ENCODE measurements at places on chromosomes 1 and 21. TPM values are rescaled to one million over a fixed set of nuclear protein-coding genes. Genes with fewer than 3 reads are reported as not detected.

DNA sequence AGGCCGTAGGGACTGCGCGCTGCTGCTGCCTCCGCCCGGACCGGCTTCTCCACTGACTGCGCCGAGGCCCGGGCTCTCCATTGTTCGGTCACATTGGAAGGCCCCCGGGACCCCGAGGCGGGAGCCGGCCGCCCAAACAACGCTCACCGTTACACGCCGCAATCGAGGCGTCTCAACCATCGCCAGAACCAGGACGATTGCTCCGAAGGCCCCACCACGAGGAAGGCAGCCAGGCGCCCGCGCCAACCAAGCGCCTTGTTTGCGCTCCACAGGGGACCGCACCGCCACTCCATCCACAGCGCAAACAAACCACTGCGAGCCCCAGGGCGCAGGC, 595 bp downstream of the GLUL start:
- peaks cover 28% of the 10 kb centered on the region for H3K36me3 ChIP-seq
- H3K4me3 ChIP-seq: peak overlapping the region; percentile 71
- peak overlapping the region; percentile 94 for H3K27ac ChIP-seq
- H3K4me1 ChIP-seq: peaks cover 16% of the 10 kb centered on the region
- no peak for DNase-seq
- no peaks in the 10 kb centered on the region for H3K27me3 ChIP-seq

DNA sequence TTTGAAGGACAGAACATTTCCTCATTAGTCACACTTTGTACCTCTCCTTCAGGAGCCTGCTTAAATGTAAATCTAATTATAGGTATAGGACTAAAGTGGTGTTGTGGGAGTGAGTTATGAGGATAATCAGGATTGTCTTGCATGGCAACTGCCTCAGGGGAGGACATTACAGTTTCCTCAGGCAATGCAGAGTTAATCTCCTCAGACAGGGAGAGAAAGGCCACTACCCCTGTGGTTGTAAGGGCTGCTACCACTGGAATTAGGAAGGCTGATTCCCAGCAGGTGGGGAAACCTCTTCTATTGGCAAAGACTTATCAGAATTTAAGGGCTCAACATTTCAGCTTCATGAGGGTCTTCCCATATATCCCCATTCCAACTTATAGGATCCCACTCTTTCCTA, 286.8 kb upstream of the PBX1 start:
- no peak overlapping the region for H3K27ac ChIP-seq
- no peaks in the 10 kb centered on the region for H3K27me3 ChIP-seq
- no peaks in the 10 kb centered on the region for H3K36me3 ChIP-seq
- no peak overlapping the region for H3K4me3 ChIP-seq
- DNase-seq: no peak

Gene FAM167B
- total RNA-seq: 0.42 TPM

Gene KIF14
- 21.8 TPM for total RNA-seq

GRCh38 chr1:4931486-4931885, 277.1 kb downstream of the AJAP1 start:
- DNase-seq: no peak
- H3K27ac ChIP-seq: no peak overlapping the region
- no peaks in the 10 kb centered on the region for H3K4me1 ChIP-seq
- H3K27me3 ChIP-seq: no peaks in the 10 kb centered on the region
- H3K4me3 ChIP-seq: no peak overlapping the region

- DNase-seq: no peak
- H3K4me1 ChIP-seq: peaks cover 11% of the 10 kb centered on the region
- H3K36me3 ChIP-seq: no peaks in the 10 kb centered on the region
- no peak overlapping the region for H3K4me3 ChIP-seq
- no peak overlapping the region for H3K27ac ChIP-seq
- H3K27me3 ChIP-seq: no peaks in the 10 kb centered on the region
Measured at GRCh38 chr1:31694069-31694963, 9.5 kb downstream of the COL16A1 start.

DNA sequence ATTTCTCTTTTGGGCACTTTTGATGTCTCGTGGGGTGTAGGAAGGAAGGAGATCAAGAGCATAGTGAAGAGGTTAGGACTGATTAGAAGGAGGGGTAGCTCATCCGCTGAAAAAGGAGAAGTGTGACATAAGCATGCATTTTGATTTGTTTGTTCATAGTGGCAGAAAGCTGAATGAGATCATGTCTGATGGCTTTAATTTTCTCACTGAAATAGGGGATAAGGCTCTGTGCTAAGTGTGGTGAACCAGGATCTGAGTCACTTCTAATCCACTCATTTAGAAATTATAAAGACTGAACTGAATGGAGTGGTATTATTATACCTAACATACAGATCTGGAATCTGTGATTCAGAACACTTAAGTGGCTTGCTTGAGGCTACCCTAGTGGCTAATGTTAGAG, 344.5 kb downstream of the PDE4B start:
- H3K4me1 ChIP-seq: no peaks in the 10 kb centered on the region
- no peak overlapping the region for H3K27ac ChIP-seq
- no peaks in the 10 kb centered on the region for H3K36me3 ChIP-seq
- H3K27me3 ChIP-seq: no peaks in the 10 kb centered on the region

DNA sequence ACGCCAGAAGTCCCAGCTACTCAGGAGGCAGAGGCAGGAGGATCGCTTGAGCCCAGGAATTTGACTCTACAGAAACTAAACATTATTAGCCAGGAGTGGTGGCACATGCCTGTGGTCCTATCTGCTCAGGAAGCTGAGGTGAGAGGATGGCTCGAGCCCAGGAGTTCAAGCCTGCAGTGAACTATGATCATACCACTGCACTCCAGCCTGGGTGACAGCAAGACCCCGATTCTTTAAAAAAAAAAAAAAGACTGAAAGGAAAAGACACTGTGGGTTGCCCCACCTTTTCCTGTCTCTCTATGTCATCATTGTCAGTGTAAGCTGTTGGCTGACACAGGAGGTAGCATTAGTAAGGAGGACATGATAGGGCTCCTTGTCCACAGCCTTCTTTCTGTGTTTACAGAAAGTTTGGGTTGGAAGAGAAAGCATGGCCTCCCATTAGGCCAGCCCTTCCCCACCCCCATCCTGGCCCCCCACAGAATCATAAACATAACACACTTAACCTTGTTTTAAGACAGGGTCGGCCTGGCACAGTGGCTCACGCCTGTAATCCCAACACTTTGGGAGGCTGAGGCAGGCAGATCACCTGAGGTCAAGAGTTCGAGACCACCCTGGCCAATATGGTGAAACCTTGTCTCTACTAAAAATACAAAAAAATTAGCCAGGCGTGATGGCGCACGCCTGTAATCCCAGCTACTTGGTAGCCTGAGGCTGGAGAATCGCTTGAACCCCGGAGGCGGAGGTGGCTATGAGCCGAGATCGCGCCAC, 20.6 kb upstream of the RCAN3 start:
- no peak overlapping the region for H3K4me3 ChIP-seq
- no peak for DNase-seq

- H3K4me1 ChIP-seq: peaks cover 13% of the 10 kb centered on the region
- no peaks in the 10 kb centered on the region for H3K27me3 ChIP-seq
- H3K4me3 ChIP-seq: no peak overlapping the region
- H3K27ac ChIP-seq: no peak overlapping the region
- DNase-seq: no peak
Measured at GRCh38 chr1:24972221-24972914, 42.3 kb upstream of the RUNX3 start.

GRCh38 chr1:194367121-194367520, 1180.7 kb upstream of the B3GALT2 start:
- DNase-seq: no peak
- no peak overlapping the region for H3K27ac ChIP-seq
- no peaks in the 10 kb centered on the region for H3K27me3 ChIP-seq
- no peak overlapping the region for H3K4me3 ChIP-seq
- no peaks in the 10 kb centered on the region for H3K4me1 ChIP-seq

- H3K4me3 ChIP-seq: no peak overlapping the region
- peaks cover 43% of the 10 kb centered on the region for H3K4me1 ChIP-seq
- no peak for DNase-seq
Measured at GRCh38 chr1:1971688-1972087, 31.9 kb downstream of the CFAP74 start.

- H3K36me3 ChIP-seq: no peaks in the 10 kb centered on the region
- H3K4me1 ChIP-seq: peaks cover 40% of the 10 kb centered on the region
- DNase-seq: no peak
- no peak overlapping the region for H3K4me3 ChIP-seq
Measured at GRCh38 chr1:162416215-162416614, 4.3 kb upstream of the SH2D1B start.

Gene TNFRSF18
- total RNA-seq: 56.2 TPM

Gene CYP4A11
- not detected for total RNA-seq

Gene PRRX1
- total RNA-seq: 0.37 TPM

Gene SYNC
- total RNA-seq: 1.3 TPM

DNA sequence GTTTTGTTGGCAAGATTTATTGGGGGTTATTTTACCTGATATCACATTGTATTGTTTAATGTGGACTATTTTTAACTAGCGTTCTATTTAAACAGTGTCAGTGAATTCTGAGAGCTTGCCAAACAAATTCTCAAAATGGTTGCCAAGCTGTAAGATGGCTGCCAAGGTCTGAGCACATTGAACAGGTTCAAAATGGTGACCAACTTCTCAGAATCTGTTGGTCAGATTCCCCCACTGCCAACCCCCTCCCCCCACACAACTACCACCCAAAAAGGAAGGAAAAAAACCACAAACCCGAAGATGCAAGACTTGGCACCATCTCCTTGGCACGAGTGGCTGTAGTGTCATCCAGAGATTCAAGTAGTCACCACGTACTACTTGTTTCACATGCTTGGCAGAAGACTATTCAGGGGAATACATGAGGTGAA, 159.1 kb downstream of the NFIA start:
- H3K27ac ChIP-seq: no peak overlapping the region
- no peaks in the 10 kb centered on the region for H3K36me3 ChIP-seq
- no peak overlapping the region for H3K4me3 ChIP-seq
- DNase-seq: no peak

GRCh38 chr1:98661544-98662355, at the start of gene SNX7:
Gene SNX7 (plus strand): TSS chr1:98661721. CDS start chr1:98661732, 11 bp downstream.
- peak within 1 kb of the TSS; percentile 70 for H3K4me3 ChIP-seq
- DNase-seq: peak; percentile 32
- no peaks in the 10 kb centered on the region for H3K36me3 ChIP-seq
- H3K27ac ChIP-seq: peak within 1 kb of the TSS; percentile 73
- peaks cover 7% of the 10 kb centered on the region for H3K4me1 ChIP-seq

Gene PRAMEF13
- not detected for total RNA-seq

Gene ERICH3
- total RNA-seq: not detected

Gene GCSAML
- total RNA-seq: not detected

Gene RRAGC
- 11.7 TPM for total RNA-seq

GRCh38 chr1:160083968-160084770, 2.8 kb downstream of the KCNJ9 start:
- no peak overlapping the region for H3K4me3 ChIP-seq
- H3K27ac ChIP-seq: no peak overlapping the region
- H3K36me3 ChIP-seq: no peaks in the 10 kb centered on the region
- DNase-seq: peak; percentile 48
- no peaks in the 10 kb centered on the region for H3K4me1 ChIP-seq
- peaks cover 26% of the 10 kb centered on the region for H3K27me3 ChIP-seq

GRCh38 chr1:66435541-66435940, 98.4 kb upstream of the SGIP1 start:
- H3K36me3 ChIP-seq: no peaks in the 10 kb centered on the region
- H3K4me3 ChIP-seq: no peak overlapping the region
- no peaks in the 10 kb centered on the region for H3K27me3 ChIP-seq
- peaks cover 17% of the 10 kb centered on the region for H3K4me1 ChIP-seq

DNA sequence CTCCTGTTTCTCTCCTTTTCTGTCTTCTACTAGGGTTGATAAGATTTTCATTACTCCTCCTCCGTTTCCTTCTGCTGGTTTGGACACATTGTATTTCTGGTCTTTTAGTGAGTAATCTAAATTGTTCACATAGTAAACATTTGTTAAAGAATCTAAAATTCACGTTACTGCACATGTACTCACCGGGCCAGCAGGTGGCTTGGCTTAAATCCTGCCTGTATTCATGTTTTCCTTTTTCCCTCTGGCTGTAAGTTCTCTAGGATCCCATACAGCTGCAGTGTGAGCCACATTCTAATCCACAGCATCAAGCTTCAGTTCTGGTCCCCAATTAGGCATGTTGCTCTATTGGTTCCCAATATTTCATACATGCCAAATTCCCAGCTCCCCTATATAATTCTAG, 958.3 kb downstream of the ADGRL2 start:
- no peak for DNase-seq
- H3K36me3 ChIP-seq: no peaks in the 10 kb centered on the region
- no peaks in the 10 kb centered on the region for H3K4me1 ChIP-seq

- H3K4me1 ChIP-seq: peaks cover 11% of the 10 kb centered on the region
- DNase-seq: no peak
- no peak overlapping the region for H3K4me3 ChIP-seq
- H3K27ac ChIP-seq: no peak overlapping the region
- no peaks in the 10 kb centered on the region for H3K36me3 ChIP-seq
Measured at GRCh38 chr1:24309762-24310485, 9.2 kb upstream of the GRHL3 start.

Gene PPIAL4G
- not detected for total RNA-seq

Gene TCHHL1
- not detected for total RNA-seq

DNA sequence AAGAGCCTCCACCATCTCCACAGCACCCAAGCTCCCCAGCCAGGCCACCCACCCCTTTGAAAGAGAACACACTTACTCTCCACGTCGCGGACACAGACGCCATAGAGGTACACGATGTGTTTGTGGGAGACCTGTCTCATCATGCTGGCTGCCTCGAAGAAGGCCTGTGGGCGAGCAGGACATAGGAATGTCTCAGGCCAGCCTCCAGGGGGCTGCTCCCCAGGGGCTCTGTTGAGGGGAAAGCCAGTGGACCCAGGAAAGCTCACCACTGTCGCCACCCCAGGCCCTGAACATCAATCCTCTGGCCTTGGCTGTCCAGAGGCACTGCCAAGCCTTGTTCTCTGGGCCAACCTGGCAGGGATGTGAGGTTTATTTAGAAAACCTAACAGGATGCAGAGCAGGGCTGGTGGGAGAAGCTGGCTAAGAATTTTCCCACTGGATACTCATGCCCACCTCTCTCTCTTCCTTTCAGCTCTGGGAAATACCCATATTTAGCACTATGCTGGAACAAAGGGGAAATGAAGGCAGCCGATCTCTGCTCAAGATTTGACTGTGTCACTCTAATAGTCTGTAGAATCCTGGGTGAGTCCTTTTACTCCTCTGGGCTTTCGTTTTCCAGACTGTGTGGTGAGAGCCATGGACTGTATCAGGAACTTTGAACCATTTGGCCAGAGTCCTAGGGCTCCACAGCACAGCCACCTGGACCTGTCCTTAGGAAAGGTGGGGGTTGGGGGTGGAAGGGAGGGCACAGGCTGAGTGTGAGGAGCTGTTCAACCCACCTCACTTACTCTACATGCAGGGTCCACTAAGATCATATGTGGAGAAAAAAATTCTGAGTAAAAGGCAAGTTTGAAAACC, 101.9 kb downstream of the RAVER2 start:
- H3K4me1 ChIP-seq: no peaks in the 10 kb centered on the region
- H3K36me3 ChIP-seq: 0 out of 2 replicates have a peak, but pooled peaks cover 2% of the 10 kb centered on the region
- no peak overlapping the region for H3K27ac ChIP-seq
- H3K4me3 ChIP-seq: no peak overlapping the region

DNA sequence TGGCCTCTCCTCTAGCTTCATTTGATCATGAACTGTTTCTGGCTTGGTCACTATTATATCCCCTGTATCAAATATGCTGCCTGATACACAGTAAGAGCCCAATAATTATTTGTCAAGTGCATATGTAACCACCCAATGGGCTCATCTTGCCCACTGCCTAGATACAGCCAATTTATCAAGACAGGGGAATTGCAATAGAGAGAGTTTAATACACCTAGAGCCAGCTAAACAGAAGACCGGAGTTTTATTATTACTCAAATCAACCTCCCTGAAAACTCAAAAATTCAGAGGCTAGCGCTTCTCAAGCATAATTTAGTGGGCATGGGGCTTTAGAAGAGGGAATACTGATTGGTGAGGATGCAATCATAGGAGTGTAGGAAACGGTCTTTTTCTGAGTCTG, 18.3 kb upstream of the UAP1 start:
- peaks cover 34% of the 10 kb centered on the region for H3K4me1 ChIP-seq
- no peak overlapping the region for H3K4me3 ChIP-seq
- no peak overlapping the region for H3K27ac ChIP-seq

Measured in HCT116 (cell line).